ENCODE measurements at places on chromosomes 12 and 14.

DNA sequence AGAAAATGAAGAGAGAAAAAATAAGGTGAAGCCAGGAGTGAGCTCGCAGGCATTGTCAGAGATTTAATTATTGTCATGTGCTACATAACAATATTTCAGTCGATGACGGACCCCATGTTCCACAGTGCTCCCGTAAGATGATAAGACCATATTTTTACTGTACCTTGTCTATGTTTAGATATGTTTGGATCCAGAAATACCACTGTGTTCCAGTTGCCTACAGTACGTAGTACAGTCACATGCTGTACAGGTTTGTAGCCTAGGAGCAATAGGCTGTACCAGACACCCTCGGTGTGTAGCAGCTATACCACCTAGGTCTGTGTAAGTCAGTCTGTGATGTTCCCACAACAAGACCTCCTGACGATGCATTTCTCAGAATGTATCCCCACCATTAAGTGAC is 137.5 kb downstream of the FBXL14 start:
- DNase-seq: no peak

DNA sequence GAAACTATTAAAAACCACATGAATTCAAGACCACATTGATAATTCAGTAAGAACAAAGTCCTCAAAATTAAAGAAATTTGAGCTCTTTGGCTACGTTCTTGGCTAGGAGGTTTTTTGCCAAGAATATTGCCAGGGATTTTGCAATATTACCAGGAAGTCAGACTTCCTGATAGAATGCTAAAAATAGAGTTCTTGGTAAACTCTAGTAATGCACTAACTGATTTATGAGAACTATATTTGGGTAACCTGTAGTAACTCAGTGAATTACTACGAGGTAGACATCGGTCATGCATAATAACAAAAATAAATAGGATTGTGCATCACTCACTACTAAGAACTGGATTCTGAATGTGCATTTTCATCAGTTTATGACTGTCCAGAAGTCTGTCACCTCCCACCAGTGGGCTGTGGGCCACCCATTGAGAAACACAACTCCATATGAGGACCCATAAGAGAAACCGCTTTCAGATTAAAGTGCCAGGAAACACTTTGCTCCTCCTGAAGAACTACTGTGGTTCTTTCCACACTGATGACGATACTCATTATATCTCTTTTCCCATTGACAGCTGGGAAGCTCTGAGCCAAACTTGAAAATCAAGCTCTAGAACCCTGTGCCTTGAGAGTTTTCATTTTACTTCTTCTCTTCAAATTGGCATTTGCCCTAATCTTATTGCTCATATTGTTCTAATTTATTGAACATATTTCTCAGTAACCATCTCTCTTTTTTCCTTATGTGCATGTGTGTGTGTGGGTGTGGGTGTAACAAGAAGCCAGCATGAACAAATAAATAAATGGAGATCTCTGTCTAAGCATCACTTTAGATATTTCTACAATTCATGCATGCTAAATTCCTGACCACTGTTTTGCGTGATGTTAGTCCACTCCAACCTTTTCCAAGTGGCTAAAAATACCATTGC is 116.6 kb downstream of the BCL11B start:
- DNase-seq: no peak

- DNase-seq: no peak
Measured at GRCh38 chr12:56102683-56103065, 1.7 kb upstream of the PA2G4 start.

DNA sequence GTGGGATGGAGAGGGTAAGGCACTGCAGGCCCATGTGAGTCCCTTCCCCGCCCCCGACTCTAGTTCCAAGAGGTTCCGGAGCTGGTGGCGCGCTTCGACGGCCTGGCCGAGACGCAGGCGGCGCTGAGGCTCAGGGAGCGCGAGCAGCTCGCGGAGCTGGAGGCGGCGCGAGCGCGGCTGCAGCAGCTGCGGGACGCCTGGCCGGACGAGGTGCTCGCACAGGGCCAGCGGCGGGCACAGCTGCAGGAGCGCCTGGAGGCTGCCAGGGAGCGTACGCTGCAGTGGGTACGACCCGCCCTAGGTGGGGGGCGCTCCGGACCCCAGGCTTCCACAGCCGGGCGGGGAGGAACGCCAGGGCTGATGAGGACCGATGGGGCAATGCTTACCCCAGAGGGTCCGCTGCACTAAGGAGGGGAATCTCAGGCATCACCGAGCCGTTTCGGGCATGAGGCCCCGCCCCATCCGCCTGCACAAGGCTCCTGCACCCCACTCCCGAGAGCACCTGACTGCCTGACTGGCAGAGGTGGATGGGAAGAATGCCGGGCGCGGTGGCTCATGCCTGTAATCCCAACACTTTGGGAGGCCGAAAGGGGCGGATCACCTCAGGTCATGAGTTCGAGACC is 4.9 kb downstream of the CFAP73 start:
- DNase-seq: peak; percentile 65

- no peak for DNase-seq
Measured at GRCh38 chr14:81805785-81806184, 272.1 kb upstream of the SEL1L start.

DNA sequence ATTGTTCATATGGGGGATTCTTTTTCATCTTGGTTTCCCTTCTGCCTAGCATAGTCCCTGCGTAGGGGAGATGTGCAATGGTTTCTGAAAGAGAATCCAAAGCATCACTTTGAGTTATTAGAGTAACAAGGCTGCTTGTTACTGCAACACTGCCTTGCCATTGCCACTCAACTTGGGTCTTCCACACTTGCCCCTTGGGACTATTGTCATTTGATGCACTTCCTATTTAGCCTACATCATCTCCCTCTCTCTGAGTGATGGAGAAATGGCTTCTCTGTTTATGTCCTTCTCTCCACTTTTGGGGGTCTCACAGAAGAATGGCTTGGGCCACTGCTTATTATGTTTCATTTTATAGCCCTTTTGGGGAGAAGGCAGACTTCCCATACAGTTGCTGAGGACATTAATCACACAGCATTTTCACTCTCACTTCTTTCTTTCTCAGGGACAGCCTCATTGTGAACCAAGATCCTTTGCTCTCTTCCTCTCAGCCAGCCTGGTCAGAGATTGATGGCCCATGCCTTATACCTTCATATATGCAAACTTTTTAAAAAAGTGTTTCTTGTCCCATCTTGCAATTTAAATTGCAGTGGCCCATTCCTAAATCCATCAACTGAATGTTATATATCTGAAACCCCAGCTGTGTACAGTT is 50.8 kb upstream of the POC1B start:
- DNase-seq: no peak

- no peak for DNase-seq
Measured at GRCh38 chr14:90518941-90519256, 122.1 kb downstream of the CALM1 start.
